ENCODE measurements at places on chromosomes 3 and 15. TPM values are rescaled to one million over a fixed set of nuclear protein-coding genes. Genes with fewer than 3 reads are reported as not detected.

GRCh38 chr3:148742118-148742517 lies 44.4 kb downstream of the AGTR1 start:
- no peak for DNase-seq

DNA sequence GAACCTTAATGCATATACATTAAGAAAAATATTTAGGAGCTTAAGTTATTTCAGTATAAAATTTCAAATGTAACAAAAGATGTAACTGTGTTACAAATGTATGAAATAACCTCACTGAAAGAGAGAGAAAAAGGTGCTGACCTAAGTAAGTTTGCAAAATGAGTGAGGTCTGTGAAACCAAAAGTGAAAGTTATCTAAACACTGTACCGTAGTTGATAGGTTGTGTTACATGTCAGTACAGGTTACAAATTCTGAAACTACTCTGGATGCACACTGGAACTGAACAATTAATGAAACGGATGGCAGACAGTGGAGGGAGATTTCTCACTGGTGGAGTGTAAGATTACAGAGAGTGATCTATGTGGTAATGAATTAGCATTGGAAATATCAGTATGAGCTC lies 420.7 kb downstream of the ZNF385D start:
- no peak for DNase-seq

- no peak for DNase-seq
Observed at GRCh38 chr3:195855471-195856409, 44.0 kb upstream of the MUC4 start.

GRCh38 chr15:91892436-91892835 lies 38.9 kb downstream of the SLCO3A1 start:
- DNase-seq, result no peak

GRCh38 chr3:124599779-124600693 lies 130.2 kb upstream of the UMPS start:
- DNase-seq, result peak; percentile 53

The EOMES gene
- 0.28 TPM for total RNA-seq

DNA sequence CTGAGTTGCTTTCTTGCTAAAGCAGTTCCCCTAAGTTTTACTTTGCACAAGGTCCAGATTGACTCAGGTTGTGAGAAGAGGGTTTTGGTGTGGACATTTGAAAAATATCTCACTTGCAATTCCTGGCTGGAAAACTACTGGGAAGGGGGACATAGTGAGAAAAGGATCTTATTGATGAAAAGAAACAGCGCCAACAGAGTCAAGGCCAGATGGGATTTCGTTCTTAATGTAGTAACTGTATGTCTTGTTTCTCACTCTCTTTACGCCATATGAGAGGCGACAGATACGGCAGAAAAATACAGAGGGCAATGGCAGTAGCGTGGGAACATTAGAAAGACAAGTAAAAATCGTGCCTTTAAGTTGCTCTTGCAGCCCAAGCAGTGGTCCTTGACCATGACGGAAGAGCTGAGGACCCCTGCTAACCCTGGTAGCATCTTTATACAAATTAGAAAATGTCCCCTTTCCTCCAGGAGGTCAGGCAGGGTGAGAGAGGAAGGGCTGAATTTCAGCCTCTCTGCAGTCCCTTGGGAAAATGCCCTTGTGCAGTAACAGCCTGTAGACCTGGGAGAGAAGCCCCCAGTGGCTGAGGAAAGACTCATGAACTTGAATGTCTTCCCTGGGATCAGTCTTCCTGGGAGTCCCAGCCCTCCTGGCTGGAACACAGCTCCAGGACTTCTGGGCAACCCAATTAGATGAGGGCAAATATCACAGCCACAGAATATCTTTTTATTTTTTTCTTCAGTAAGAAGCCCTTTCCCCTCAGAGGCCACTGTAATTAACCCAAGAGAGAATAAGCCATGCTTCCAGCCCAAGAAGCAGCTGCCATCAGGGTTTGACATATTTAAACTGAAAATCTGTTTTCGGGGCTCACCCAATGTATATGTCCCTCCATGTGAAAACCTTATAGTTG lies 113.4 kb downstream of the CD47 start:
- DNase-seq, result no peak

The ADCY5 gene
- not detected for total RNA-seq

- DNase-seq, result no peak
Observed at GRCh38 chr3:54850484-54851018, 77.3 kb downstream of the LRTM1 start.

- DNase-seq, result peak; percentile 6
Observed at GRCh38 chr3:121943431-121943830, 49.2 kb downstream of the SLC15A2 start.
